ENCODE measurements at places on chromosomes 7 and 10. TPM values are rescaled to one million over a fixed set of nuclear protein-coding genes. Genes with fewer than 3 reads are reported as not detected.

The TUBB8 gene
- polyA plus RNA-seq, result not detected

- no peak for DNase-seq
Measured at GRCh38 chr7:116511552-116512519, 12.3 kb downstream of the CAV2 start.

DNA sequence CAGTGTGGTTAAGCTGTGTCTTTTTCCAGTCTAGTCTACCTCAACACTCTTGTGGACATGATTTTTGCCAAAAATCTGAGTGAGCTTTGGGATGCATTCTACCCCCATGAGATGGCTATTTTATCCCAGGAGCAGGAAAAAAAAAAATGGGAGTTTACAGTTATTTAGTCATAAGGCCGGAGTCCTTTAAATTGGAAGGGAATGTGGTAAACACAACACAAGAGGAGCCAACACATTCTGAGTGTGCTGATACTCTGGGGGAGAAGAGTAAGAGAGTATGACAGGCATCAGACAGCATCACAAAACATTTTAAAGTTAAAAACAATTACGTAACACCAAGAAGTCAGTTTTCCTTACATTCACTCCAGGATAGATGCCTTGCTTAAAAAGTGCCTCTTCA is 46.1 kb downstream of the C1GALT1 start:
- no peak for DNase-seq

DNA sequence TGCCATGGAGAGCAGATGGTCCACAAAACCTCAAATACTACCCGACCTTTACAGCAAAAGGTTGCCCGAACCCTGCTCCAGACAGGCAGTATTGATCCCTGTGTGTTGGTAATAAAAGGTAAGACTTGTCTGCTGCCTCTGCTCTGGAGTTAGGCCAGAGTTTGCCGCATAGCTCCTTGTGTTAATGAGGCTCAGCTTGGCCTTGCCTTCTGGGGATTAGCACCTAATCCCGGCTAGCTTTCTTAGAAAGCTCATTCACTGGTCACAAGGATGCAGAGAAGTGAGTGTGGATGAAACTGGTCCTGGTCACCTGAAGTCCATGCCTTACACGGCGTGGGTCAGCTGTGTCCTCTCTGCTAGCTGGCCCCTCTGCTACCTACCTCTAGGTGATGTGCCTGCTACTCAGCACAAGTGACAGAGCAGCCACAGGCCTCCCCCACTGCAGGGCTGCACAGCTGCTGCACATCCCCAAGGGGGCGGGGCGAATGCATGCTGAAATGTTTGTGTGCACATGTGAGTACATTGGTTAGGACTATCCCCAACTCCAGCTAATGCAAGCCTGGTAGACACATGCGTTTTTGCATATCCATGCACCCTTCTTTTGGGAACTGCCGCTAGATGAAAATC is 31.7 kb upstream of the SYPL1 start:
- DNase-seq, result no peak

DNA sequence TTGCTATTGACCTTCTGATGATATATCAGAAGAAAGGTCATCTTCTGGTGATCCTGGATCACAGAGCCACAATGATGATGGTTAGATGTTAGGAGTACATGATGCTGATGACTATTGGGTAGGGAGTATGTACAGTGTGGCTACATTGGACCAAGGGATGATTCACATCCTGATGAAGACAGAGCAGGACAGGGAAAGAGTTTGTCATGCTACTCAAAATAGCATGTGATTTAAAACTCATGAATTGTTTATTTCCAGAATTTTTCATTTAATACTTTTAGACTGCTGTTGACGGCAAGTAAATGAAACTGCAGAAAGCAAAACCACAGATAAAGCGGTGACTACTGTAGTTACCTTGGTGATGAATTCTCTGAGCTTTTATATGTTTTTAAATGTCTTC is 397.3 kb downstream of the PPP1R3A start:
- no peak for DNase-seq

- no peak for DNase-seq
Measured at GRCh38 chr7:2732959-2733584, 45.1 kb downstream of the AMZ1 start.

GRCh38 chr7:1285556-1286301 is 53.1 kb downstream of the UNCX start:
- DNase-seq, result no peak

- no peak for DNase-seq
Measured at GRCh38 chr7:115496006-115496405, 534.6 kb downstream of the TFEC start.

The NKX2-3 gene
- 0.97 TPM for polyA plus RNA-seq

DNA sequence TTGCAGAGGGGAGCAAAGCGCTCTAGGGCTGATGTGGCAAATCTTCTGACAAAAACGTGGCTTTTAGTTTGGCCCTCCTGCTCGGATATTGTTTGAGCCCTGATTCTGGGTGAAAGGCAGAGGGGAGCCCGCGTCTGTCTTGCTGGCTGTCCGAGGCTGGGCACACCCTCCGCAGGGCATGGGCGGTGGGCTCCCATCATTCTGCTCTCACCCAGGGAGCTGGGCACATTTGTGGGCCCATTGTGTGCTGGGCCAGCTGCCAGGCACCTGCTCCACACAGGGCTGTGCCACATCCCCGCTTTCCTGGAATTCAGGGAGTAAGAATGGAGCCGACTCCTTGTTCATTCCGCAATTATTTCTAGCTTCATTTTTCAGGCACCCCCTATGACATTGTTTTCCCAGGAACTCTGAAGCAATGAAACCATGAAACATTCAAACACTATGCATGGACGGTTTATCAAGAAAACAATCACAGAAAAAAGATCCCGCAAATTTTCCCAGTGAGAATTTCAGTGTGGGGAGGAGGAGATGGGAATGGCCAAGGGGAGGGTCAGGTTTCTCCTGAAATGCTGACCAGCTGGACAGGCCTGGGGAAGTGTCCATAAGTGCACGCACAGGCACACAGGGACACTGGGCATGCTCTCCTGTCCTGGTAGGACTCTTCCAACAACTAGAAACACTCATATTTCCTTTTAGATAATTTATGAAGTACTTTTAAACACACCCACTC is 341.1 kb downstream of the CXCL12 start:
- DNase-seq, result no peak

DNA sequence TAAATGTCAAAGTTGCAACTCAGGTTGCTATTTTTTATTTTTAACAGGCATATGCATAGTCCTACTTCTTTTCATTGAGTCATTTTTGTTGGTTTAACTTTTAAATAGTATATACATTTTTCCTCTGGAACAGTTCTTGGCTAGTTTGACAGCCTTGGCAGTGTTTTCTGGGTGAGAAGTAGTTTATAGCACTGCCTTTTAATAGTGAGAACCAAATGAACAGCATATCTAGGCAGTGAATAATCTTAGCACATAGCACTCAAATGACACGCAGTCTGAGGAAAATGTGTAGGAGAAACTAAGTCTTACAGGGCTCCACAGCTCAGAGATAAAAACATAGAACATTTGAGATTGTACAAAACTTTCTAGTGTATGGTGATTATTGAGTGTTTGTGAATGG is 265.5 kb upstream of the POT1 start:
- DNase-seq, result no peak

The SPDYE6 gene
- polyA plus RNA-seq, result 11.5 TPM

The CLCN1 gene
- 2.5 TPM for polyA plus RNA-seq

The HOXA11 gene
- polyA plus RNA-seq, result 2.7 TPM

DNA sequence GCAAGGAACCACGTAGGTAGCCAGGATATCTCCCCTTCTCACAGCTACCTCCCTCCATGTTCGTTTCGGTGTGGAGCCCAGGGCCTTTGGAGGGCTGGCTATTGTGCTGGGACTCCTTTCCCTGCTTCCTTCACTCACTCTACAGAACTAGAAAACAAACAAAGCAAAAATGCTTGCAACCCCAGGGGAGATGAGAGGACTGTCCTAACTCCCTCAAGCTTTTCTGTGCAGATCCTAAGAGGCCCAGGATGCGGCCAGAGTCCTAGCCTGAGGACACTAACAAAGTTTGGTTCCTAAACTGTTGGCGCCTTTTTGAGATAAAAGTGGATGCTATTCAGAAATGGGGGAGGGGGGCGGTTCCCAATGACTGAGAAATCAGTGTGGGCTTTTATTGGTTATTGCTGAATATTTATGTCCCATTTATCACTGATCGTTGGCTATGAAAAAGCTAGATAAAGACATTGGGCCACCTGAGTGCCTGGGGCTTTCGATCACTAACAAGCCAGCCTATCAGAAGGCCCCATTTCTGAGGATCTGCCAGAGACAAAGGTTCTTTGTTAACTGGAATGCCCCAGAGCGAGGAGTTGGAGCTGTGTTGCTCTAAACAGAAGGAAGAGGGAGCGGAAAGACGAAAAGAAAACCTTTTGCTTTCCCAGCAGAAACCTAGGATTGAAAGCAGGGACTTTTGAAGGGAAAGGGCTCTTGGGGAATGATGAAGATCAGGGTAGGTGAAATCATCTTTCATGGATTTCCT is 95.2 kb upstream of the EGR2 start:
- DNase-seq, result no peak

DNA sequence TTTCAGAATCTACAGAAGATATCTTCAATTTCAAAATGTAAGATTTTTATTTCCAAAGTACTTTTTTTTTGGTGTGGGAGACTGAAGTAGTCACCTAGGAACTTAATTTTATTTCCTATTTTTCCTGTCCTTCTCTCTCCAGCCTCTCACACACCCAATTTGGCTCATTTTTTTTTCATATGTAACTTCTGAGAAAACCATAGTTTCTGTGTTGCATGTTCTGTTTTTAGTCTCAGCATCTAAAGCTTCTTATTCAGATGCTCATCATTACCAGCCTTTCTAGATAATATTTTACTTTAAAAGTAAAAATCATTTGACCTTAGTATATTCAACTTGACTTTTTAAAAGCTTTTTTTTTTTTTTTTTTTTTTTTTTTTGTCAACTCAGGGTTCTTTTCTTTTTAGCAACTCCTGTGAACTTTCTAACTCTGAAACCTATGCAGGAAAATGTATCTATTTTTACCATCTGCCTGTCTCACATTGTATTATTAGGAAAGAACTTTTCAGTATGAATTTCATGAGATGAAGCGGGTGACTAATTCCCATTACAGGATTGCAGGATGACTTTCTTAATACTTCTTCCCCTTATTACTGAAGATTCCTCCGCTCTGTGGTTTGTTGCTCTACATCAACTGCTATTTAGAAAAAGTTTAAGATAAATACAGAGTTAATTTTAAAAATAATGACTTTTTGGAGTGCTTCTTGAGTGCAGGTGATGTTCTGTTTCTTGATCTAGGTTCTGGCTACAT is 73.6 kb upstream of the LSM8 start:
- no peak for DNase-seq

DNA sequence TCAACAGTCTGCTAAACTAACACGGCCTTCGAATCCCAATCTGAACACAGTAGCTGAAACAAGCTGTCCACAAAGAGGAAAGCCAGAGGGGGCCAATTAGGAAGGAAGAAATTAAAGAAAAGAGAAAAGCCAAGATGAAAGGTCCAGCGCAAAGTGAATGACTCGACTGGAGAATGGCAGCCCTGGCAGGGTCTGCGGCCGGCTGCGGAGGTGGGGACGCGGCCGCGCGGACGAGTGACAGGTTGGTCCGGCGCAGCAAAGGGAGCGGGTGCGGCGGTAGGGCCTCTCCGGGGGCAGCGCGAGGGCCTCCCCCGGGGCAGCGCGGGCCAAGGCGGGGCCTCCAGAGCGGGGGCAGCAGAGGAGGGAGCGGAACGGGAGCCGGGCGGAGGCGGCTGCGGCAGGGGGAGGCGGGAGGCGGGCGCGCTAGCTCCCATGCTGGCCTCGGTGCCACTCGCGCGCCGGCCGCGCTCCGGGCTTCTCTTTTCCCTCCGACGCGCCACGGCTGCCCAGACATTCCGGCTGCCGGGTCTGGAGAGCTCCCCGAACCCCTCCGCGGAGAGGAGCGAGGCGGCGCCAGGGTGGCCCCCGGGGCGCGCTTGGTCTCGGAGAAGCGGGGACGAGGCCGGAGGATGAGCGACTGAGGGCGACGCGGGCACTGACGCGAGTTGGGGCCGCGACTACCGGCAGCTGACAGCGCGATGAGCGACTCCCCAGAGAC is at the start of gene VWC2:
Gene VWC2, plus strand, starts transcription at position 421 of the 718 bp plus-strand sequence. CDS start 1,798 bp downstream, outside the sequence.
- no peak for DNase-seq

The CALU gene
- polyA plus RNA-seq, result 214 TPM

The ZC3HAV1 gene
- polyA plus RNA-seq, result 10.5 TPM

DNA sequence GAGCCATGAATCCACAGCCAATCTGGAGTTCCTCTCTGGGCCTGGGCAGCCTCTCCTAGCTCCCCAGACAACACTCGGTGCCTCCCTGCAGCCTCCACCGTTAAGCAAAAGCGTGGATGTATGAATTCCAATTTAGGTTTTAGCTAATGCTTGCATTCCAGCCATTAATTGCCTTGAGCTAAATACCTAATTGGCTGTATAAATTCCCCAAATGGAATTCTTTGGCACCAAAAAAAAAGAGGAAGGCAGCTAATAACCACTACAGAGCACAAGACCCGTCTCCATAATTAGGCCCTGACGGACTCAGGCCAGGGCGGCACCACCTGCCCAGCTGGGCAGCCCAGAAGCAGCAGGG is 140.5 kb downstream of the PTPRN2 start:
- no peak for DNase-seq

Data from hindlimb muscle (tissue), 1 donor.